ENCODE measurements at places on chromosomes 12 and 14.

- no peak for DNase-seq
Observed at GRCh38 chr12:92529944-92530343, 172.8 kb upstream of the PLEKHG7 start.

- DNase-seq: no peak
Observed at GRCh38 chr12:22731236-22731635, 106.3 kb downstream of the ETNK1 start.

GRCh38 chr12:9971181-9971580, at the start of gene CLEC12A:
TSS of gene CLEC12A (plus strand) at chr12:9971409. CDS start at chr12:9971597, 188 bp downstream.
- DNase-seq: no peak

DNA sequence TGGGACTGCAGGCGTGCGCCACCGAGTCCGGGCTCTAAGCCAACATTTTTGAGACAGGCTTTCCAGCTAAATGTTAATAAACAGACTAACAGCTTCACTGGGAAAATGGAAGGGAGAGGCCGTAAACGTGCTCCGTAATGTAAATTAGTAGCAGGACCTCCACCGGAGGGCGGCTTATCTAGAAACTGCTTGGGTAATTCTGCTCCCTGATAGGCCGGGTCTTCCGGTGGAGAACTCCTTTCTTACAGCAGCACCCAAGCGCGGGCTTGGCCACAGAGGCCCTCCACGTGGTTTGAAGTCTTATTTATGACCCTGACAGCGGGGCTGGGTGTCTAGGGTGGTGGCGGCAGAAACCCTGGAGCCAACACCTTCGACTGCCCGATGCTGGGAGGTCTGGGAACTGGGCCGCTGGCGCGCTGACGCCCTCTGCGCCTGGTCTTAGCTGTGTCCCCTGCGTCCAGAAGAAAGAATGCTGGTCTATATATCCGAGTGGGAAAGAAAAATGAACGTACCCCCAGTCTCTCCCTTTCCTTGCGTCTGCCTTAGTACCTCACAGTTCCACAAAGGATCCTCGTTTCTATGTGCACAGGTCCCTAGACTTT, 1.7 kb downstream of the DPPA3 start:
- no peak for DNase-seq

DNA sequence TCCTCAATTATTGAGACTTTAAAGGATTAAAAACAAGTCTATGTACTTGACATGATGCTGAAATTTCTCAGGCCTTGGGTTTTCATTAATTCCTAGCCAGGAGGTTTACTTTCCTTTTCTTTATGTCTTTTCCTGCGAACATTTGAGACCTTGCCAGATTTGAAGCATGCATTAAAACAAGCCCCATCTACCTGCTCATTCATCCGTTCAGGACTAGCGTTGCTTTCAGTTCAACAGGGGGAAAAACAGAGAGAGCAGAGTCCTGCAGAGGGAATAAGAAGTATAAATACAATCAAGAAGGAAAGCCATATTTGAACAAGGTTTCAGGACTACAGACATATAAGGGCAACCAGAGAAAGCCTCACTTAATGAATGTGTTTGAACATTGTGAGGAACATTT, 542.4 kb downstream of the DIO2 start:
- no peak for DNase-seq

DNA sequence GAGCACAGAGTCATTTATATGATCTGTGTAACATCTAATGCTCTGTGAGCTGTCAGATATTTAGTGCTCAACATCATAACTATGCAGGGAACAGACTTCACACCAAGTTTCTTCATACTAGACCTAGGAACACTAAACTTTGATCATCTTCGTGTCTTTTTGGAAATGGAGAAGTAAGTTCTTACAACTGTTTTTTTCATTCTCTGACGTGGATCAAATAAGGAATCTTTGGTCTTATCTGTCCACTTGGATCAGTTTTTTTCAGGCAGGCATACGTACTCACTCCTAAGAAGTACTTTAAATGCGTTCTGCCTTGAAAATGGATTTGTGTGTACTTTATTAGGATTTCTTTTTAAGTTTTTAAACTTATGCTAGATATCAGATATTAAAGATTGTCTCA, 191.0 kb downstream of the FBXL14 start:
- DNase-seq: no peak

DNA sequence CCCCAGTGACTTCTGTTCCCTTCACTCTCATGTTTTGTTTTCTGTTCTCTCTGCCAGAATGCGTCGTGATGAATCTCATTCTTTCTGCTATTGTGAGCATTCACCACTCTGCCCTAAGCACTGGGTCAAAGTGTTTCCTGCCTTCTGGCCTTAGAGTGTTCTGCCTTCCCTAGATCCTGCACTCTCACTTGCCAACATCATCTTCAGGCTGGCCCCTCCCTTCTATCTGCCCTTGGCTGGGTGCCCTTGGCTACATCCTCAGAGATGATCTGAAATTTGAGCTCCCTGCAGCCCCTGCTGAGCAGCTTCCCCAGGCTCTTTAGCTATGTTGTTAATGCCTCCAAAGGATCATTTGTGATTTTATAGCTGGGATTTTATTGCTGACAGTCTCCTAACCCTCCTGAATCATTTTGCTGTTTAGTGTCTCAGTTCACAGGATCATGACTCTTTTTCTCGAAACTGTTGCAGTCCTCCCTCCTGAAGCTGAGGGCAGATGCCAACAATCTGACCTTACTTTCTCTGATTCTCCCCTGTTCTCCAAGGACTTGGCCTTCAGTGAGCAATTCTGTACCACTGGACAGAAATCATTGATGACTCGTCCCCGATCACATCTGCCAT, 4.5 kb downstream of the DHRS2 start:
- no peak for DNase-seq

- no peak for DNase-seq
Observed at GRCh38 chr14:32372154-32372553, 43.1 kb downstream of the AKAP6 start.

DNA sequence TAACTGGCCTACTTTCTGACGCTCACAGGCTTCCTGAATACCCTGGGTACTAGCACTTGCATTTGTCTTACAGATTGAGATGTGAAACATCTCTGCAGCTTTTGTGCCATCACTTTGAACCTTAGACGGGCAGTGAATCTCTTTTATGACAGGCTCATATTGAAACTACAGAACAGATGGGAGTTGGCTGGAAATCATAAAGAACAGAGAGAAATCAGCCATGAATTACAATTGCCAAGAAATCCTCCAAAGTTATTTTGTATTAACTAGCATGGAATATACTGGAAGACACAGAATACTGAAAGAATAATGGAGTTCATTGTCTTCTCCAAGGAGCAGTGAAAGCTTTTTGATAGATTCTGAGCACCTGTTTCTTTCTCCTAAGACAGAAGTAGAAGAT, 32.7 kb downstream of the MYF5 start:
- no peak for DNase-seq

DNA sequence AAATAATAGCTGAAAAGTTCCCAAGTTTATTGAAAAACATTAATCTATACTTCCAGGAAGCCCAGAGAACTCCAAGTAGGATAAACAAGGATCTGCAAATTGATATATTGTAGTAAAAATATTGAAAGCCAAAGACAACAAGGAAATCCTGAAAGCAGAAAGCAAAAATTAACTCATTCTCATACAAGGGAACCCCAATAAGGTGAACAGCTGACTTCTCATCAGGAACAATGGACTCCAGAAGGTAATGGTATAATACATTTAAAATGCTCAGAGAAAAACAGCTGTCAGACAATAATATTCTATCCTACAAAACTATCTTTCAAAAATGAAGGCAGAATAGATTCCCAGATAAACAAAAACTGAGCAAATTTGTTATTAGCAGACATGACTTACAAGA, 138.1 kb upstream of the BMP4 start:
- no peak for DNase-seq

- no peak for DNase-seq
Observed at GRCh38 chr12:2963154-2963759, 4.1 kb downstream of the TEAD4 start.

GRCh38 chr14:68284333-68284732, 464.8 kb downstream of the RAD51B start:
- DNase-seq: no peak

DNA sequence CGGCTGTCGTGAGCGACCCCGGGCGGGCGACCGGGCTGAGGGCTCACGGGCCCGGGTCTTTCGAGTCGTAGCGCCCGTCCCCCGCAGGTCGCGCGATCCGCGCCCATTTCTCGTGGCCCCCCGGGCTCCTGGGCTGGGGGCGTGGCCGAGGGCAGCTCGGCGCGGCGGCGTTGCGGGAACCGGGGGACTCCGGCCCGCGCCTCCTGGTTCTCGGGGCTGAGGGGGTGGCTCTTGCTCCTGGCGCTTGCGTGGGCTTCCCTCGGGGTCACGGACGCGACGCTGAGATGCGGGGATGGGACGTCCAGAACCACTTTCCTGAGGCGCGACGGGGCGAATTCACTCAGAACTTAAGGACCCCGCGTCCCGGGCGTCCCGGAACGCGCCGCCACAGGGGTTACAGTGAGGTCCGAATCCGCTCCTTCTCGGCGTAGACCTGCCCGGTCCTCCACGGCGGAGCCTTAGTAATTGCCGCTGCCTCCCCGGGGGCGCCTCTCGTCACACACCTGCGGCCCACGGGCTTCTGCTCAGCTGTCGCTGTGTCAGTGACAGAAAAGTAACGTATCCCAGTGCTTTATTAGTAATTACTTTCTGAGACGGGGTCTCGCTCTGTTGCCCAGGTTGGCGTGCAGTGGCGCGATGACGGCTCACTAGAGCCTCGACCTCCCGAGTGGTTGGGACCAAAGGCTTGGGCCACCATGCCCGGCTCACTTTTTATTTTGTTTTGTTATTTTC, 606 bp downstream of the EP400 start:
- no peak for DNase-seq

- DNase-seq: no peak
Observed at GRCh38 chr12:73632661-73633060, 905.0 kb upstream of the ATXN7L3B start.

Measured in stimulated activated CD4-positive, alpha-beta T cell treated with anti-CD3 and anti-CD28 coated beads, TNF-alpha, amount 100 ng/mL, for 1 hour (primary cell).